Caki2 (cell line): ENCODE measurements at places on chromosomes 4 and X. TPM values are rescaled to one million over a fixed set of nuclear protein-coding genes. Genes with fewer than 3 reads are reported as not detected.
A peak's percentile ranks its signal among the peaks of the same experiment; 100 is the strongest.

GRCh38 chr4:38804654-38805295, at the start of gene TLR1:
TSS of gene TLR1 (minus strand) at chr4:38804791. CDS start at chr4:38798831, 5,960 bp downstream.
- peak; percentile 48 for DNase-seq

DNA sequence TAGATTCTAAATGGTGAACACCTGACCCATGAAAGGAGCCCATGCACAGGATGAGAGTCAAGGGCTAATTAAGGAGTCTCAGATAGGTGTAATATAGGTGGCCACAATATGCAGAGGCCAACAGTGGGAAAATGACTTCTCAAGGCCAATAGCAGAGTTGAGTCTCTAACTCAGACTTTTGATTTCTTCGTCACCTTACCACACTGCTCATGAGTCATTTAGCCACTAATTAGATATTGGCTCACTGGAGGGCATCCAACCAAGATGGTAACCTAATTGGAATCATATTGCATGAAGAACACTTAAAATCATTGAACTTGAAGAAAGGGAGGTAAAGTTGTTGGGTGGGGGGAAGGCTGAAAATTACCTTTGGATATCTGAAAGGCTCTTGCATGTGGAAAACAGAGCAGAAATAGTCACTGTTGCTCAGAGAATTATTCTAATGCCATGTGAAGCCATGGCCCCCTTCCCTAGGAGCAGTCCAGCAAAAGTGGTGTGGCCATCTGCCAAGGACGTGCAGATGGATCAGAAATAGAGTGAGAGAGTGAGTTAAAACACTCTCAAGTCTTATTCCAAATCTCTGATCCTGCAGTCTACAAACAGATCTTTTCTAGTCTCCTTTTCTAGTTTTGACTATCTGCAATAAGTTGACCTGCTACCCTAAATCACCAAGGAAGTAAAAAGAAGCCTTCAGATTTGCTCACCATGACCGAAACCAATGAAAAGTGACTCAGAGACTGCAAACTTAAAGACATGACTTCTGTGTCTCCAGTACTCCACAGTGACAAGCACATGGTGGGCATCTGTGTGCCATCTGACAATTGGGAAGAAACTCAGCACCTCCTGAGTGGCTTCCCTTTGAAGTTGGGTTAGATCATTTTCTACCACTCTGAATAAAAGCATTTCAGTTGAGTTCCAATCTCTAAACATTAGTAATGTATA, 93.9 kb upstream of the C1QTNF7 start:
- no peak for DNase-seq

DNA sequence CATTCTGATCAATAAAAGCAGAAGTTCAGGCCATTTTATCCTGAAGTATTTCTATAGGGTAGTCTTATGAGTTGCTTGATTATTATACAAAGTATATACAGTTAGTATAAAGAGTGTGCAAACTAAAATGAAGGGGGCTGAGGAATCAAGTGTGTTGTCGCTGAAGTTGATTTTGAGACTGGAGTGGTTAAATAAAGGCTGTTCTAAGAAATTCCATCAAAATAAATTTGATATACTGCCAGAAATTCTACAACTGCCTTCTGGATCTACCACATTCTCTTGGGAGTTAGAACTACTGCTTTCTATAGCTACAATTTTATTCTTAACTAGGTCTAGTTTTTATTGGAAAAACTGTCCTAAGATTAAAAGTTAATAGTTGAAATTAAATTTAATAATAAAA, 12.4 kb downstream of the EDNRA start:
- DNase-seq = no peak

The NWD2 gene
- not detected in 2 replicates for total RNA-seq

The TMSB15A gene
- not detected in 2 replicates for total RNA-seq

- DNase-seq = no peak
Observed at GRCh38 chr4:15702941-15703403, at the start of gene BST1. TSS of gene BST1 (plus strand) at chr4:15703065. CDS start at chr4:15703145, 80 bp downstream.

The PPP2R2C gene
- total RNA-seq = 38.9 and 51.9 TPM in 2 replicates

- DNase-seq = no peak
Observed at GRCh38 chrX:44947995-44948394, 75.0 kb downstream of the KDM6A start.

The VSIG4 gene
- total RNA-seq = not detected in 2 replicates

DNA sequence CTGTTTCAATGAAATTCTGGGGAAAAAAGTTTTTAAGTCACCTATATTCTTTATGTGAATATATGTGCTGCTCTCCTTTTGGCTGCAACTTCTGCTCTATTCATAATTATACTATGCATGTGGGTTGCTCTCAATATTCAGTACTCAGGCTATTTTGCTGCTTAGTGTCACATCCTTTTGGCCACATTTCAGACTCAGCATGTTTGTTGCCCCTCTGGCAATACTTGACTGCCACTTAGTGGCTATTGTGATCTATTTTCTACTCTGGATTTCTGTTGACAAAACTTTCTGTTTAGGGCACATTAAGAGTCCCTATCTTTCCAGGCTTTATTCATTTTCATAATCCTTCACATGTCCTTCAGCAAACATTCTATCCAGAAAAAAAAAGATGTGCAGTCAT, 15.8 kb upstream of the CT45A1 start:
- no peak for DNase-seq
